ENCODE measurements at places on chromosomes 2 and 18. TPM values are rescaled to one million over a fixed set of nuclear protein-coding genes. Genes with fewer than 3 reads are reported as not detected.

WDR43 gene
- 69.5 TPM for total RNA-seq

DNA sequence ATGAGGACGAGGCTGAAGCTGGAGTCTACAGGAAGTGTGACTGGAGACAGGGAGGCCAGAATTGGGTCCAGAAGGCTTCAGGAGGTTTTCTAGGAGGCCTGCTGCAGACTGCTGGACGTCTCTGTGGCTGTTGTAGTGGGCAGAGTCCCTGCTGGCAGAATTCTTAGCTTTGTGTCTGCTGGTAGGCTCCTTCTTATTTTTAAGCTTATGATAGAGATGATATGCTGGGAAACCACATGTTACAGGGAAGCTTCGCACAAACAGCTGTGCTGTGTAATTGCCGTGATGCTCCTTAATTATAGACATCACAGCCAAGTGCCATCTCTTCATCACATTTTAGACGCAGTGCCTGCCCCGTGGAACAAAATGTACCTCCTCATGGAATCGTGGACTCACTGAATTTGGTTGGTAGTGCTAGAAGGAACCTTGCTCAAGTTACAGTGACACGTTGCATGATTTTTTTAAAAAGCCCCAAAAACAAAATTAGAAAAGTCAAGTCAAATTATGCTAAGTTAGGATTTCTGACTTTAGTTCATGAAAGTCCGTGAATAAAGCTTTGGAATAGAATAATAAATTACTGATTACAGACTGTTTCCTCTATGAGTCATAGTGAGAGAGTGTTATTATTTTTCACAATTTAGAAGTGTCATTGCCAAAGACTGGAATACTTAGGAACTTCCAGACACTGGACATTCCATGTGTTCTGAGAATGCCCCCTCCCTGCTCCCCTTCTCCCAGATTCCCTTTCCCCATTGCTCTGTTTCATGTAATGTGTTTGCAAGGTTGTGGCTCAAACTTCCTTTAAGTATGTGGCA lies 144.1 kb downstream of the FHOD3 start:
- DNase-seq: no peak

DSC3 gene
- 0.03 TPM for total RNA-seq

- no peak for DNase-seq
Observed at GRCh38 chr2:97737421-97738178, 24.2 kb downstream of the ZAP70 start.

EPHA4 gene
- total RNA-seq: 0.41 TPM

- DNase-seq: no peak
Observed at GRCh38 chr18:79361766-79362522, 33.8 kb upstream of the NFATC1 start.

DNA sequence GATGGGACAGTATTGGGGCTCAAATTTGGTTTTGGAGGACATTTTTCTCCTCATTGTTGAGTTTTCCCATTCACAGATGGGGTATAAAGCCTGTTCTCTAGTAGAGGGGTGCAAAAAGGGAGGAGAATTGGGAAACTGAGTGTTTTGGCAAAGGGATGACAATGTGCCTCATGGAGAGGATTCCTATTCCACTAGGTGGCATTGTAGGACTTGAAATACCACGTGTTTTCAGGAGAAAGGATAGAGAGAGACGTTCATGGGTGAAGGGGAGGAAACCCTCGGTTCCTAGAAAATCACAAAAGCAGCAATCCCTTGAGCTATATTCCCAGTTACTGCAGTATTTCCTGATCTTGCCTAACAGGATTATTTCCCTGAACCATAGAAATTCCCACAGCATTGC lies 113.7 kb upstream of the SRD5A2 start:
- peak; percentile 37 for DNase-seq

- no peak for DNase-seq
Observed at GRCh38 chr2:39855856-39856255, 76.8 kb upstream of the THUMPD2 start.

DNA sequence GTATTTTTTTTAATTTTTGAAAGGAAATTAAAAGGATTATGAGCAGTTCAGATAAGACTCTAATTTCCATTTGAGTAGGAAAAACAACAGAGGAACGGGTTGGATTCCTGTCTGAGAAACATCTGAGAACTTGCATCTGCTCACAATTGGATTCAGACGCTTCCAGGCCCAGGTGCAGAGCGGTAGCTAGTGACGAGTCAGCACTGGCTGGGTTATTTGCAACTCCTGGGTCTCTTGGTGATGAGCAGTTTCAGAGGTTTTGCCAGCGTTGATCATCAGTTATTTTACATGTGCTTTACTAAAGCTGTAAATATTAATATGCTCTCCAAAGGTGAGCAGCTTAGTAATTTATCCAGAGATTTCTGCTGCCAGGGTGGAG lies 39.1 kb upstream of the B3GNT7 start:
- no peak for DNase-seq

C2orf92 gene
- total RNA-seq: 2.2 TPM

- DNase-seq: no peak
Observed at GRCh38 chr2:136135921-136136906, 18.3 kb upstream of the CXCR4 start.

GRCh38 chr2:165837122-165837521 lies 43.1 kb upstream of the GALNT3 start:
- no peak for DNase-seq

DNA sequence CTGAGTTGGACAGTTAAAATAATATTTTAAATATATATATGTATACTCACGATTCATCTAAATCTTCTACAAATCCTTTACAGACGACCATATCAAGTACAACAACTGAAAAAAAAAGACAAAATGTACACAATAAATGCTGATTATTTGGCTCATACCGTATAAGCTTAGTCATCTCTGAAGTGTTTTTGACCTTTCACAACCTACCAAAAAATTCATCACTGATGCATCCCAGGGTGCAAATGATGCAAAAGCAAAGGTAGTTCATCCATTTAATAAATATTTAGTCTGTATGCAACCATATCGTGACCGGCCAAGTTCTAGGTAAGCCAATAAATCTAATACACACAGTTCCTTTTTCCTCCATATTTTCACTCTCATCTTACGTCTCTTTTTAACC lies 1.1 kb downstream of the TMX3 start:
- DNase-seq: no peak

- no peak for DNase-seq
Observed at GRCh38 chr18:40866968-40867367, 1088.1 kb upstream of the PIK3C3 start.

- no peak for DNase-seq
Observed at GRCh38 chr18:45046228-45046627, 365.5 kb downstream of the SETBP1 start.

- no peak for DNase-seq
Observed at GRCh38 chr2:83006961-83007360, 1452.1 kb downstream of the SUCLG1 start.

DNA sequence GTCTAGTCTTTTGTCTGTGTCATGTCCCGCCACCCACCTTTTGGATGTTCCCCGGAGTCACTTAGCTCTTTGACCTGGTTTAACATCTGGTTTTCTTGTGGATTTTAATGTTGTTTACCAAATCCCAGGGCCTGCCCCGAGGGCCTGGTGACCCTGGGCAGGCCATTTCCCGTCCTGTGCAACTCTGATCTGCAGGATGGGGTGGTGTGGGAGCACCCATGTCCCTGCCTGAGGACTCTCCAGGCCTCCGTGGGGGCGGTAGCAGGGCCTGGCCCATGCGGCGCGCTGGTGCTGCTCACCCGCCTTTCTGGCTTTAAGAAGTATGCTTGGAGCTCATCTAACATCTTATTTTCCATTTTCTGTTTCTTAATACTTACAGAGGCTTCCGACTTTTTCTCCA lies 10.7 kb downstream of the RAMP1 start:
- DNase-seq: no peak

DNA sequence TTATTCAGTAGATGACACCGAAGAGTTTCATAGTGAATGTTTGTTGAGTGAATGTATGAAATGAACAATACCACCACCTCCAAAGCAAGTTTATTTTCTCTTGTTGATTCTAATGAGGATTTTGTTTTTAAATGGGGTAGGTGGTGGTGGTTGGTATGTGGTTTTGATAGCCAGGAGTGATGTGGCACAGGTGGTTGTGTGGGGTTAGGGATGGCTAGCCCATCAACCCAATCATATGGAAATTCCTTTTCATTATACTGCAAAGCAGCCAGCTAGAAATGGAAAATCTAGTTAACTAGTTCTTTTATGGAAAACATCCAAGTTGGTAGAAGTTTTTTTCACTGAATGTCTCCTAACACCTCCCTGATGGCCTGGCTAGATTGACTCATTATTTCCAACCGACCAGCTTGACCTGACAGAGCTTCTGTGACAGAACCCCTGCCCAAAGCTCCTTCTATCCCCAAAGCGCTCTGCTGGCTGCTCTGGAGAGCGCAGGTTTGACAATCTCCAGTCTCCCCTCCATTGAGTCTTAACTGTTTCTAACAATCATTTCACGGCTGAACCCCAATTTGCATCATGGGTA lies 376.9 kb downstream of the MTX2 start:
- no peak for DNase-seq

GRCh38 chr18:43882358-43883055 lies 605.2 kb upstream of the SYT4 start:
- no peak for DNase-seq

USP14 gene
- total RNA-seq: 12.3 TPM

DNA sequence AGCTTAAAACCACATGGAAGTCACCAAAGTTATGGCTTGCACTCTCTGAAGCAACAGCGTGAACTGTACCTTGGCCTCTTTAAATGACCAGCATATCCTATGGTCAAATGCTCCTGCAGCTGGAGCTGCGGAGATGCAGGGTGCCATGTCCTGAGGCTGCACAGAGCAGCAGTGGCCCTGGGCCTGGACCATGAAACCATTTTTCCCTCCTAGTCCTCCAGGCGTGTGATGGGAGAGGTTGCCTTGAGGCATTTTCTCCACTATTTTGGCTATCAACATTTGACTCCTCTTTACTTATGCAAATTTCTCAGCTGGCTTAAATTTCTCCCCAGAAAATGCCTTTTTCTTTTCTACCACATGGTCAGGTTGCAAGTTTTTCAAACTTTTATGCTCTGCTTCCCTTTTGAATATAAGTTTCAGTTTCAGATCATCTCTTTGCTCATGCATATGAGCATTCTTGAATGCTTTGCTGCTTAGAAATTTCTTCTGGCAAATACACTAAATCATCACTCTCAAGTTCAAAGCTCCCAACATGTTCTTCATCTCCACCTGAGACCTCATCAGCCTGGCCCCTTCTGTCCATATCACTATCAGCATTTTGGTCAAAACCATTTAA lies 82.9 kb upstream of the TMEFF2 start:
- no peak for DNase-seq

All from HT-29 (cell line).